ENCODE measurements at places on chromosomes 3 and 15.

DNA sequence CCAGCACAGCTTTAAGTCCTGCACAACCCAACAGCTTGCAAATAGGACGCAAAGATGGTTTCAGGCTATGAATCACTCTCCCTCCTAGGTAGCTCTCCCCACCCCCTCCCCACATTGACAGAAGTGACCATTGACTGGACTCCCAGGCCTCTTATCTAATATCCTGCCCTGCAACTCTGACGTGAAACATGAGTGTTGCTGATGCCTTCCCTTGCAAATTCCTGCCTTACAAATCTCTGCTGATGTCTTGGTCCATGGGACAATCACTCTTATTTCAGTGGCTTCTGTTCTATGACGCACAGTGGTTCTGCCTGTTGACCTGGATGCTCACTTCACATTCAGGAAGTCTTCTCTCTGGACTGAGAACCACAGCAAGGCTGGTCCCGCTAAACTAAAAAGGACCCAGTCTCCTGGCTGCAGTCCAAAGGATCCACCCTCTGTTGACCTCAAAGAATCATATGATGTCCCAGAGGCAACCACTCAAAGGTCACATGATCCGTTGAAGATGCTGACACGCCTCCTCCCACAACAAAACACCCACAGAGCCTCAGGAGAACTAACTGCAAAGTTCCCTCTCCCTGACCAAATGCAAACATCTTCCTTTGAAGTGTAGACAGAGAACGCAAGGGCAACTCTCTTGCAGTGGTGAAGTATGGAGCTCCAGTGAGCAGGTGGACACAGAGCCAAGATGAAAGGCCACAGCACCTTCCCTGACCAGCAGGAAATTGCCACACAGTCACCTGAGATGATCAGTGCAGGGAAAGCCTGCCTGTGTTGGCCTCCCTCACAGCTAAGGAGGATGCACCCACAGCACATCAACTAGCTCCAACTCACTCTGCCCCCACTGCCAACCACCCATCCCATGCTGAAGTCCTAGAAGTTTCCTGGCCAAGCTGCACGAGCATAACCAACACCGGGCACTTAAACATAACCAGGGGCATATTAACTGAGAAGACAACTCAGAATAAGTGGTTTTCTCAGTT is 112.3 kb downstream of the ADAMTS17 start:
- no peak for DNase-seq

DNA sequence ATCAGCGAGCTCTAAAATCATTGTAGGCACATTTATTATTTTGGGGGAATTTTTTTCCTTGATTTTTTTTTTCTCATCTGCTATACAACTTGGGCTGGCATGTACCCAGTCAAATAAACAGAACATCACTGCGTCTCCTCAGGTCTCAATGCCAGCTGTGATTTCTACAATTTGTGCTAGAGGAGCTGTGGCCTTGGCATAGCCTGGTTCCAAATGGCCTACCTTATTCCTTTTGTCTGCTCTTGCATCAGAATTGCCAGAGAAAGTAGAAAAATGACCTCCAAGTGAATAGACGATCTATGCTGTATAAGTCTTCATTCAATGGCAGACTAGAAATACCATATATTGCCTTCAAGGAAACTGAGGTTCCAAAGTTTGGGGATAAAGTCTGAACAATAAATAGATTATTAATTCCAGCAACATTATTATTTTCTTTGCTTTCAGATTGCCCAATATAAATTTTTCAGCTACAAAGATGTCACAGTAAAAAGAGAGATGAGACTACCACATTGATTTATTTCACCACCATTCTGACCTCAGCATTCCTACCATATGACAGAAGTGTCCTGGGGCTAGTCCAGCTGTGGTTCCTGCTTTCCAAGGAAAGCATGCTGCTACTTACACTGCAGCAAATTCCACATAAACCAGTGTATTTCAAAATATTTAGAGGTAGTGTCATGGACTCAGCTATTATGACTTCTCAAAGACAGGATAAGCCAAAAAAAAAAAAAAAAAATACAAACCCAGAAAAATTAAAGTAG is 493.9 kb upstream of the ZNF385D start:
- peak; percentile 4 for DNase-seq

DNA sequence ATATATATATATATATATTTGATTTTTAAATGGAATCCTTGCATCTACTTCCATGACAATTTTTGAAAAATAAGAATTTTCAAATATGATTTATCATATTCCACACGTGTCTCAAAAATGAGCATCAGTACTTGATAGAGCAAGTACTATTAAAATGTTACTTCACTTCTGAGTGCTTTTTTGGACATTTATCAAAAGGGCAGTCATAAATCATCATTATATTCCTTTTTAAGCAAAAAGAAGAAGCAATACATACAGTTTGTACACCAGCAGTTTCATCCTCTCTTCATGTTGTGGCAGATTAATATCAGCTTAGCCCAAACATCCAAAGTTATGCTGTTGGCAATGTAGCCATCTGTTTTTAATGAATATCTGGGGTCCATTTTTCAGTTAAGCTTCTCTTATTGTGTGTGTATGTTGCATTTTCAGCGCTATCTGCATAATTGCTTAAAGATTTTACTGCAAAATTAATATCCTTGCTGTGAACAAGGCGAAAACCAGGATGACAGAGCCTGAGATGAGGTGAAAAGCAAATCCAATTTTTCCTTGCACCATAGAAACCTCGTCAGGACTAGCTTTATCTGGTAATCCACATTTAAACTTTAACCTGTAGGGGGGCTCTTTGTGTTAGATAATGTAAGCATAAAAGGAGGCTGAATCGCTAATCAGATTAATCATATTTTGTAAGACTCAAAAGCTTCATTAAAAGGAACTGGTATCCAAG is 604.9 kb upstream of the AGTR1 start:
- DNase-seq: no peak

GRCh38 chr3:145015253-145015652 is 1043.6 kb downstream of the DIPK2A start:
- DNase-seq: no peak

DNA sequence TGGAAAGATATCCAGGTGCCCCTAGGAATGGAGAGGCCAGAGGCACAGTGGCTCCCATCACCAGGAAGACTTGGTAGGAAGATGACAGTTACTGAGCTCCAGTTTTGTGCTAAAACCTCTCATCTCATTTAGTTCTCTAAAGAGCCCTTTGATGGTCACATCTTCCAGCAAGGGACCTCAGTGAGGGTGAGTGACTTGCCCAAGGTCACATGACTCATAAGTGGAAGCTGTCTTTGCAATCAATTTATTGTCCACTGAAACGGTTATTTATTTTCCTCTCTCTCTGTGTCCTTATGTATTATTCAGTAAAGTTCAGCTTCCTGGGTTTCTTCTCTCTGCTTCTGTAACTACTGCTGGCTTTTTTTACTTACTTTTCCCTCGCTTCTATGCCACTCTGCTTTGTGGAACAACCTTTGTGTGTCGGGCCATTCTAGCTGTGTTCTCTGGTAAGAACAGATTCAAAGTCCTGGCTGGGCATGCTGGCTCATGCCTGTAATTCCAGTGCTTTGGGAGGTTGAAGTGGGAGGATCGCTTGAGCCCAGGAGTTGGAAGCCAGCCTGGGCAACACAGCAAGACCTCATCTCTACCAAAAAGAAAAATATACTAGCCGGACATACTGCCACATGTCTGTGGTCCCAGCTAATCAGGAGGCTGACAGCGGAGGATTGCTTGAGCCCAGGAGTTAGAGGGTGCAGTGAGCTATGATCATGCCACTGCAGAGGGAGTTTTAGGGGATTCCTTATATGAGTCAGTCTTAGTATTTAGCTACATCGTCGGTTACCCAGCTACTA is 55.9 kb downstream of the PDIA5 start:
- peak; percentile 28 for DNase-seq

DNA sequence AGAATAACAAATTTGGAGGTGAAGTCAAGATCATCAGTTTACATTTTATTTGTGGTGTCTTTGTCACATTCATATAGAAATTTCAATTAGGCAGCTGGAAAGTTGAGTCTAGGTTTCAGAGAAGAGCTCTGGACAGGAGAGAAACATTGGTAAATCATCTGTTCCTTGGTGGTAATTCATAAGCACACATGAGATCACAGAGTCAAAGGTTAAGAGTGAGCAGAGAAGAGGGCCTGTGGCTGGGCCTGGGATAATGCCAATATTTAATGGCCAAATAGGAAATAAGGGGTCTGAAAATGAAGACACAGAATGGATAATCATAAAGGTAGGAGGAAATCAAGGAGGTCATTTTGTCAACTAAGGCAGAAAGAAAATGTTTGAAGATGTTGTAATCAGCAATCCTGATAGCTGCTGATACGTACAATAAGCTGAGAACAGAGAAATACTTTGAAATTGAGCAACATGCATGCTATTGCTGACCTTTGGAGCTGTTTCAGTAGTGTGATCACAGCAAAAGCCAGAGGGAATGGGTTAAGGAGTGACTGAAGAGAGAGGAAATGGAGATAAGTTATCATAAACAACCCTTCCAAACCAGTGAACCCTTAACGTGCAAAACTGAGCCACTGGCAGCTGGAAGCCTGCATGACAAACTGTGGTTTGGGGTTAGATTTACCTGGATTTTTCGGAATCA is 692.8 kb downstream of the AGBL1 start:
- DNase-seq: no peak

DNA sequence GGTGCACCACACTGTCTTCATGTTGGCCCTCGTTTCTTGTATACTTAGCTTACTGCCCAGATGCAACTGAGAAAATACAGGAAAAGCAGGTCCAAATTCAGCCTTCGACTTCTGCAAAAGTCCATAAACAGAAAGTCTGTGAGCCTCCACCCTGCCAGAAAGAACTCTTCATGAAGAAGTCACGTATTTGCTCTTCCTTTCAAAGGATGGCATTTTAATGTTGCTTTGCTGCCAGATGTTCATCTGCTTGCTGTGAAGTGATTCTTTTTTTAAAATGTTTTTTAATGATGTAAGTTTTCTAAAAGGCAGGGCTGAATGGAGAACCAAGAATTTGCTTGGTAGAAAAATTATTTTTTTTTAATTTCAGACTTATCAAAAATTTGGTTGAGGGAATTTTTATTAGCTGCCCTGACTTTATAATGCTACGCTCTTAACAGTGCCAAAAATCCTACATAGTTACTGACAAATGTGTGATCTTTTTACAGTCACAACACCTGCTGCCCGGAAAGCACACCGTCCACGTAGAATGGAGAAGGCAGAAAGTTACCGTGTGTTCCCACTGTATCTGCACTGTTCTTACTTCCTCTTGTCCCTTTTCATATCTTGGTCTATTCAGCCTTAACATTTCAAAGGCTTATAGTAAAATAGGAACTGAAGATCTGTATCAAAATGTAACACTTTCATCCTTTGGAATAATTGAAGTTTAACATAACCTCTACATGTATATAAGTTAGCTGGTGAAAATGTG is 136.3 kb downstream of the LRRC28 start:
- no peak for DNase-seq

DNA sequence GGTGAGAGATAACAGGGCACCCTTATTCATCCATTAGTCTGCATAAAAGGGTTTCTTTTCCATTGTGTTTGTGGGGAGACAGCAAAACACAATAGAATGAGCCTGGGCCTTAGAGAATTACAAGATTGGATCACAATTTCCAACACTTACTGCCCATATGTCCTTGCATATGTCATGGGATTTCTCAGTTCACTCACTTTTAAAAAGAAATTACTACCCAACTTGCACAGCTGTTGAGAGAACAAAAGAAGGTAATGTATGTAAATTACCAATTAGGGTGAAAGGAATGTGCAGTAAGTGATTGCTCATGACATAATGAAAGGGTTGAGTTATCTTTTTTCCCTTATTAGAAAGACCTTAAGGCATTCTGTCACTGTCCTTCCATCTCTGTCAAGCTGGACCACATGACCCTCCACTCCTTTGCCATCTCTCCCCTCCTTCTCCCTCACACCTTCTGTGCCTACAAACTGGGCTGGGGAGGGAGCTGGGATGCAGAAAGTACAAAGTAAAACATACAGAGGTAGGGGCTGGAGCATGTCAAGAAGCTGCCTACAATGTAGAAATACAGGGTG is 244.2 kb downstream of the ZMAT3 start:
- DNase-seq: no peak

GRCh38 chr15:50862553-50862952 is 45.9 kb upstream of the AP4E1 start:
- no peak for DNase-seq

- DNase-seq: no peak
These were observed 128.6 kb downstream of the ABI3BP start for GRCh38 chr3:100864471-100865250.

DNA sequence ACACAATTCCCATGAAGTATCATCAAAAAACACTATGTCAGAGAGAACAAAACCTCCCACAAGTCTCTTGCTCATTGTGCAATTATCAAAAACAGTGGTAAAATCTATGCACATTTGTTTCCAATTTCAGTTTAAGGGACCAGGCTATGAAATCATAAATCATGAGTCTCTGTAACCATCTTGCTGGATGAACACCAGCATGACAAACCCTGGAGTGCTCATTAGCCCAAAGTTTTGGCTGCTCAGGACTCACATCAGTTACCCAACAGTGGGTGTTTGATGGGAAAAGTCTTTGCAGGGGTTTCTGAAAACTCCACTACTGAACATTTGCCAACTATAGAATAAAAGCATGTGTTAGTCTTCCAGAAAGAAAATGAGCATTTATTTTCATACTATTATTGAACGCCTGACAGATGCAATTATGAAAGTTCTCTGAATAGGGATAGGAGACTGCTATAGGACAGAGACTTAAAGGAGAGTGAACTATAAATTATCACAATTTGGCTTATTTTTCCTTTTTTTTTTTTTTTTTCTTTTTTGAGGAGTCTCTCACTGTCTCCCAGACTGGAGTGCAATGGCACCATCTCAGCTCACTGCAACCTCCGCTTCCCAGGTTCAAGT is 240.8 kb upstream of the KCNMB2 start:
- no peak for DNase-seq

- DNase-seq: no peak
These were observed 16.8 kb downstream of the IGDCC4 start for GRCh38 chr15:65405791-65406423.

GRCh38 chr15:37877851-37878741 is 56.3 kb upstream of the TMCO5A start:
- DNase-seq: no peak

DNA sequence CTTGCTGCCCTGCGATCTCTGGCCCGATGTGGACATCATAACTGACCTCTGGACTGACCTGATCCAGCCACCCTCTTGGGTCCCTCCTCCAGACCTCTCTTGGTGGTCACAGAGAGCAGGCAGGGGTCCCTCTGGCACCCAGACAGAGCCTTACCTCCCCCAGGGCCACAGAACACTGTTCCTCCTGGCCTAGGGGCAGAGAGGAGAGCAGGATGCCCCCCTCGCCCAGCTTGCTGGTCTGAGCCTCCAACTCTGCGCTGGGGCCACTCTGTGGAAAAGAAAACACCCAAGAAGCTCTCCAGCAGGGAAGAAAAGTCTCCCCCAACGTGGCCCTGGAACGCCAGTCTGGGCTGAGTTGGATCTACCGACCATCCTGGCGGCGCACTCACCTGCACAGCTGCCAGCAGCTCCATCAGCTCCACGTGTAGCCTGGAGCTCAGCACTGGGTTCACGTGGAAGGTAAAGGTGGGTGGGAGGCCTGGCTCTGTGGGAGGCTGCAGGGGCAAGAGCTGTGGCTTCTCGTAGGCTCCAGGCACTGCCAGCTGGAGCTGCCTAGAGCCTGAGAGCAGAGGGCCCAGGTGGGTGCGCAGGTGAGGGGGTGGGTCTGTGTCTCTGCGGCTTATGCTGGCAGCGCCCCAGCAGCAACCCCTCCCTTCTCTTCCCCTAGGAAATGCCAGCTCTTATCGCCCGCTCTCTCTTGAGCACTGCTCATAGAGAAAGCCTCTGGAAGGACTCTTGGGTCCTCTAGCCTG is 6.0 kb downstream of the PLA2G4F start:
- no peak for DNase-seq

Measured in COLO829 (cell line).